ENCODE measurements at places on chromosomes 4 and X.

DNA sequence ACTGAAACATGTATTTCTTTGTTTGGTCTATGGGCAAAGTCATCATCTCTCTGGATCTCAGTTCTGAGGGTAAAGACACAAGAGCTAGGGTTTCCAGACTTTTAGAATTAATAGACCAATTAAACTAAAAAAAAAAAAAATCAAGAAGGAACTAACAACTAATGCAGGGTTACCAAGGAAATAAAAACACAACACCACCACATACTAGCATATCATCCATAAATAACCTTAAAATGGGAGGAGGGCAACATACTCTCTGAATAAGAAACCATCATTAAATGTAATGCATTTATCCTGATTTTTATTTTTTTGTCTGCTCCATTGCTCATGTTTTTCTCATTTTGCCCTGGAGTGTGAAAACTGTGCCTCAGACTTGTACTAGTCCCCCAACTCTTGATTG, 33.5 kb upstream of the KLF3 start:
- DNase-seq, result no peak

GRCh38 chr4:56197387-56197786, 189.9 kb downstream of the AASDH start:
- DNase-seq, result no peak

DNA sequence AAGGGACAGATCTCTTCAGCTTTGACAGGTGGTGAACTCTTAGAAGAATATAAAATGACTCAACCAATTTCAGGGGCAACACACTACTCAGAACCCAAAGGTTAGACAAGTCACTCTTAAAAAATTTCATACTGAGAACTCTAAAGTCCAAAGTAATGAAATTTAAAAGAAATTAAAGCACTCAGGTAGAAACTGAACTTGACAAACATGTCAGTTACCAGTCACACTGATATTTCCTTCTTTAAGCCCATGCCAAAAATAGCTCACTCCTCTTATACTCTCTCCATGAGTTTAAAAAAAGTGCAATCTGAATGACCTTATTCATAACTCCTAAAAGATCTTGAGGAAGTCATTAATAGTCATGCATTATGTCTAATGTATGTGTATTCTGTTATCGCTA, 40.3 kb downstream of the AMMECR1 start:
- DNase-seq, result no peak

DNA sequence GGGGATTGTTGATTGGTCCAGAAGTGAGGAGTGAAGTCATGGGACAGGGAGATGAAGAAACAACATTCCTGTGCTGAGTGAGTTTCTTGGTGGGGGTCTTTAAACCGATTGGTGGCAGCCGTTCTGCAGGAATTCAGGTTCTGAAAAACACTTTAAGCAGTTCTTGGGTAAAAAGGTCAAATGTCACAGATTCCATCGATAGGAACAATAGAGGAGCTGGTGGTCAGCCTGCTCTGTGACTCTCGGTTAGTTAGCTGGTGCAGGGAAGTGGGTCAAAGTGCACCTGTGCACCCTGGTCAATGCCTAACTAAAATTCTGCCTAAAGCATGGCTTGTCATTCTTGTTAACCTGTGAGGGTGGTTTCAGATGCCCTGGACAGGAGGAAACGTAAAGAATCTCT, 34.6 kb upstream of the MGST2 start:
- DNase-seq, result no peak

DNA sequence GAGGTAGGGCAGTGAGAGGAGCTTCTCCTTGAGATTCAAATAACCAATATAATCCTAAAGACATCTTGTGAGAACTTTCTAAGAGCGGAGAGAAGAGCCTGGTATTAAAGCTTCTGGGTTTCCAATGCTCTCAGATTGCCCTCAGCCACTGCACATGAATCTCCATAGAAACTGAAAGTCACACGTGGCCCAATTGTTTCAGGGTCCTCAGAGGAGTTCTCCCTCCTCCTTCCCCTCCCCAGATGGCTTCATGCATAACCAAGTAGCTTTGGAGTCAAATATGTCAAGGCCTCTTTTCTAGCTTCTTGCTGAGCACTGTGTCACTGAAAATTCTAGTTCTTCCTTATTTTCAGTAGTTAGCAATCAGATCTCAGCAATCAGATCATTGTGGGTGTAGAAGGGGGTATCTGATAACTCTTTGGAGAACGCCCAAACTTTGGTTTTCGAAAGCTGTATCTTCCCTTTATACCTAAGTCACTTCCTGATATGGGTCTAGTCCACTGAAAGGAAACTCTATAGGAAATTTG, 2.2 kb downstream of the BTK start:
- DNase-seq, result no peak

GRCh38 chrX:153495903-153496589, 1.3 kb downstream of the BGN start:
- DNase-seq, result no peak

DNA sequence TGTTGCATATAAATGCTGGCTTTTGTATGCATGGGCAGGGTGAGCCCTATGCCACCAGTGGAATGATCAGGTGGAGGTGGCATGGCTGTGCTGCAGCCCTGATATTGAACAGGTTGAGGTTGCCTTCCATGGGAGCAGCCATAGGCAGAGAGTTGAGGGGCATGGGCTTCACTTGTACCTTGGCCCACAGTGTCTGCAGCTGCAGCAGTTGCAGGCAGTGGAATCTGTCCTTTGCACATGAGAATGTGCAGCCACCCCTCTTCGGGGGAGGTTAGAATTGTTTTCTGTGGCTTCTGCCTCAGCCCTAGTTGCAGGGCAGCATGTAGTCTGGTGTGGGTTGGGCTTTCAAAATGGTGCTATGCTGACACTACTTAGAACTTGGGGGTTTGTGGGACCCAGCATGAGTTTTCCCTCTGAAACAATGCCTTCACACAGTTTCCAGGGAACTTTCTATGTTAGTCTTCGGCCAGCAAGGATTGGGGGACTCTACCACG, 25.4 kb upstream of the VSIG1 start:
- no peak for DNase-seq

DNA sequence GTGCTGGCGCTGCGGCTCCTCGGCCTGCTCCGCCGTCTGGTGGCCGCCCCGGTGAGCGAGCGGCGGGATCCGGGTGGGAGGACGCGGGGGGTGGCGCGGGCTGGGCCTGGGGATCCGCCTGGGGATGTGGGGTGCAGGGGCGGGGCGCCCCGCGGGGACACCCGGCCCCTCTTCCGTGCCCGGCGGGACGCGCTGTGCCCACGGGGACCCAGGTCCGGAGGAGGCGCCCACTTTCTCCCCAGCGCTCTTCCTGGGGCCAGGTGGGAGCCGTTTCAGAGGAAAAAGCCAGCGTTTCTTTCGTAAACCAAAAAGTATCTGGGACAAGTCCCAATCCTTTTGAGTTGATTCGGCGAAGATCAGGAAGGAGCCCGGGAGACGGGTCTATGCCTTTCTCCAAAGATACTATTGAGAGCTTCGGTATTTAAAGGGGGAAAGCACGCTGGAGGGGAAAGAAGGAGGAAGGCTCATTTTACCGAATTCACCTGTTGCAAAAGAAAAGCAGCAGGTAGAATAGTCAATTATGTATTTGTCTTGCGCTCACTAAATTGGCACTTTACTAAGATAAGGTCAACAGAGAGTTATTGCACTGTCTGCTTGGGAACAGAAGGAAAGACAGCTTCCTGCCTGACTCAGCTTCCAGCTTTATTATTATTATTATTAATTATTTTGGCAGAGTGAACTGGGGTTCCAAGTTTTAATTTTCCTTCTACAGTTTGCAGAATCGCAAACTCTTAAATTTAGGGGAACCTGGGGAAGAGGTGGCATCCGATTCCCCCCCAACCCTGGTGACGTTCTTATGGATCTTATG, 81.5 kb upstream of the CD99 start:
- DNase-seq, result no peak

DNA sequence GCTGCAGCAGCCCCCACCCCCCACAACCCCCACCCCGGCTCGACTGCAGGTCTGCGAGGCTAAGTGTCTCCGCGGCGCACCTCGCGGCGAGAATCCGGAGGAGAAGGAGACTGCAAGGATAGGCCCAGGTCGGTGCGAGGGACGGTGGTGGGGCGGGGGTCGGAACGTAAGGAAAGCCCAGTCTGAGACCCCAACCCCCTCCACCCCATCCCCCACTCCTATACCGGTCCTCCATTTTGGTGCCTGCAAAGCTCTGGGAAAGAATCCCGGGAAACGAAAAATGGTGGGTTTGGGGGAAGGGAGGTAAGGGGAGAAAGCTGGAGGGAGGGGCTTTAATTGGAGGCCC, 614 bp downstream of the BEX3 start:
- DNase-seq, result peak; percentile 67

- DNase-seq, result no peak
These were observed 63.2 kb downstream of the MID1 start for GRCh38 chrX:10557166-10557565.

- DNase-seq, result peak; percentile 63
These were observed 5.8 kb downstream of the LAS1L start for GRCh38 chrX:65528705-65529340.

DNA sequence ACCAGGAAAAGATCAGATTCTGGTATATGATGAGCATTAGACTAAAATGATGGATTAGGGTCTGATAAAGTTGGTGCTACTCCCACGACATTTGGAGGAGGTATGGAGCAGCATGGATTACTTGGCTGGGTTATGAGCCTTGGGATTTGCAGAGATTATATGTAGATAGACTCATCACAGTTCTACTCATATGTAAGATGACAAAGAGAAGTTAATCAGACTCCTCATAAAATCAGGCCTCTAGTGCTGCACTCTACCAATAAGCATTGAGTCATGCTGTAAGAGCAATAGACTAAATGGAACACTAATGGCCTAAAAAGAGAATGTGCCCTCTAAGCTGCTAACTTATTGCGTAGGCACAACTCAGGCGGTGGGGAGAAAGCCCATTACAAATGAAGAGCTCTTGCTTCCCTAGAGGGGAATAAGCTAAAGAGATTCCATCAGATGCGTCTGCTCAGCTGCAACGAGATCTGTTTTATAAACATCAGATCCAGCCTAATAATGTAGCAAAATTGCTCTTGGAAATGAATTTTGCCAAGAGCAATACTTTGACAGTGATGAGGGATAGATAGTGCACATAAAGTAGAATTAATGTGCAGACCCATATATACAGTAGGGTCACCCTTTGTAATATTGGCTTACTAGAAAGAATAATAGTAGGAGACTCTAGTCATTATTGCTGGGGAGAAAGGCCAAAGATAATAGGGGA, 17.5 kb downstream of the LIAS start:
- no peak for DNase-seq

DNA sequence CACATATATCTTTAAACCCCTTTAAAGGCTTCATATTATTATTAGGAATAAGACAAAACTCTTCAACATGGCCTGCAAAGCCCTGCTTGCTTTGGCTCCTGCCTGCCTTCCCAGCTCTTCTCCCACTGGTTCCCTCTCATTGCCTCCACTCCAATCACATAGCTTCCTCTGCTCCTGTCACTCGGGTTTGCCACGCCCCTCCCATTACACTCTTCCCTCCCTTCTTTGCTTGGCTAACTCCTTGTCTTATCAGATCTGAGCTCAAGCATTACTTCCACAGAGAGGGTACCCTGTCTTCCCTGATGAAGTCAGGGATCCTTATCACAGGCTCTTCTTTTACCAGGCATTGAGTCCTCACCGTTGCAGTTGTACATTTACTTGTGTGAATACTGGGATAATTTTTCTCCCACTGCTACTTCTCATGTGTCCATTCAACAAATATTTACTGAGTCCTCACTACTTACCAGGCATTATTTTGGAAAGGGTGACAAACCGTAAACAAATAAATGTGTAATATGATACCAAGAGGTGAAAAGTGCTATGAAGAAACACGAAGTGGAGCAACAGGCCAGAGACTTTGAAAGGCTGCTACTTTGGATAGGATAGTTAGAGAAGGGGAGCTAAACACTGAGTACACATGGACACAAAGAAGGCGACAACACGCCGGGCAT, 3.2 kb upstream of the VGLL1 start:
- DNase-seq, result no peak

GRCh38 chr4:1026115-1026514, 14.7 kb downstream of the FGFRL1 start:
- DNase-seq, result no peak

GRCh38 chr4:110165382-110166286, 32.8 kb downstream of the ELOVL6 start:
- DNase-seq, result no peak

GRCh38 chr4:156194896-156195295, 241.2 kb upstream of the CTSO start:
- DNase-seq, result no peak

DNA sequence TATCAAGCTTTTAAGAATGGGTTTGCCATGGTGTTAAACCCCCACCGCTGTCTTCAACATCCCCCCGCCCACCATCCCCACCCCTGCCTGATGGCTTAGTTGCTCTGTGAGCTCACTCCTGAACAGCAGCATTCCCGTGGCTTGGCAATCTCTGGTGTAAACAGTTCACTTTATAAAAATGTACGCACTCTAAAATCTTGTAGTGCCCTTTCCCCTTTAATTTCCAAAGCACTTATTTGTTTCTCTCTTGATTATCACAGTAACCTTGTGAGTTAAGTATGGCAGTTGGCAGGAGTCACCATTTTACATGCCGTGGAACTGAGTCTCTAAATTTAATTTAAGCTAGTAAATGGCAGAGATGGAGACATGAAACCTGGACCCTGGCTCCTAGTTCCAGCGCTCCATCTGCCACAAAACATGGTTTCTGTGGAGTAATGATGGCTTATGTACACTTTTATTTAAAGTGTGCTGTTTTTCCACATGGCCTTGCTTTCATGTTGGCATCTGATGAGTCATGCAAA, 123.1 kb downstream of the AFF1 start:
- no peak for DNase-seq

DNA sequence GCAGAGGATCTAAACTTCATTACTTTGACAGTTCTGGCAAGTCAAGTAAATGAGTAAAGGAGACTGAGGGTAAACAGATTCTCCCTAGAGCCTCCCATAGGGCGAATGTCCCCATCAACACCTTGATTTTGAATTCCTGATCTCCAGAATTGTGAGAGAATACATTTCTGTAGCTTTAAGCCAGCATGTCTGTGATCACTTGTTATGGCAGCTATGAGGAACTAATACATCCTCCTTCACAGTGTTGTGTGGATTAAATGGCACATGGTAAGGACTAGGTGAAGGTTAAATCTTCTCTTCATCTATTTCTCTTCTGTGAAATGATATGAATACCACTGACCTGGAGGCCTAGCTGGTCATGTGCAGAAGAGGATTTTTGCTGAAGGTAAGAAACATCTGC, 137.3 kb downstream of the CPEB2 start:
- no peak for DNase-seq

DNA sequence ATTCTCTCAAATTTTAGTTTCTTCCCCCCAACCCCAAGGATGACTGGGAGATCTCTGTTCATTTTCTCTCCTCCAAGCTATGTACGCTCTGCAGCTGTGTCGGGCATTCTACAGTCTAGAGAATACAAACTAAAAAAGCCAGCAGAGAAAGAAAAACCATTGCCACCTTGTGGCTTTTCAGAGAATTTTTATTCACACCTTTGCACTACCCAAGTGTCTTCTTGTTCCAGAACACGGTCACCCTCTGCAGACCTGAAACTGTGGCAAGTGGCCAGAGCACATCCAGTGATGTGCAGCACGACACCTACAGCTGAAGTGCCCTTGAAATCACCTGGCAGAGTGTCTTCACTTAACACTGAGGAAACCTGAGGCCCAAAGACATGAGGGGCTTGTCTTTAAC, 68.6 kb downstream of the CHST7 start:
- no peak for DNase-seq

- DNase-seq, result no peak
These were observed 43.0 kb upstream of the TAPT1 start for GRCh38 chr4:16269240-16269639.

- no peak for DNase-seq
These were observed 37.4 kb upstream of the GRPEL1 start for GRCh38 chr4:7105276-7105675.

Measured in ecto neural progenitor cell (in vitro differentiated cells).